ENCODE measurements at places on chromosomes 7 and 10.

- DNase-seq: no peak
These were observed 32.9 kb upstream of the ZC3HAV1L start for GRCh38 chr7:139068544-139069399.

- DNase-seq: no peak
These were observed 78.2 kb downstream of the VPS50 start for GRCh38 chr7:93310346-93310745.

DNA sequence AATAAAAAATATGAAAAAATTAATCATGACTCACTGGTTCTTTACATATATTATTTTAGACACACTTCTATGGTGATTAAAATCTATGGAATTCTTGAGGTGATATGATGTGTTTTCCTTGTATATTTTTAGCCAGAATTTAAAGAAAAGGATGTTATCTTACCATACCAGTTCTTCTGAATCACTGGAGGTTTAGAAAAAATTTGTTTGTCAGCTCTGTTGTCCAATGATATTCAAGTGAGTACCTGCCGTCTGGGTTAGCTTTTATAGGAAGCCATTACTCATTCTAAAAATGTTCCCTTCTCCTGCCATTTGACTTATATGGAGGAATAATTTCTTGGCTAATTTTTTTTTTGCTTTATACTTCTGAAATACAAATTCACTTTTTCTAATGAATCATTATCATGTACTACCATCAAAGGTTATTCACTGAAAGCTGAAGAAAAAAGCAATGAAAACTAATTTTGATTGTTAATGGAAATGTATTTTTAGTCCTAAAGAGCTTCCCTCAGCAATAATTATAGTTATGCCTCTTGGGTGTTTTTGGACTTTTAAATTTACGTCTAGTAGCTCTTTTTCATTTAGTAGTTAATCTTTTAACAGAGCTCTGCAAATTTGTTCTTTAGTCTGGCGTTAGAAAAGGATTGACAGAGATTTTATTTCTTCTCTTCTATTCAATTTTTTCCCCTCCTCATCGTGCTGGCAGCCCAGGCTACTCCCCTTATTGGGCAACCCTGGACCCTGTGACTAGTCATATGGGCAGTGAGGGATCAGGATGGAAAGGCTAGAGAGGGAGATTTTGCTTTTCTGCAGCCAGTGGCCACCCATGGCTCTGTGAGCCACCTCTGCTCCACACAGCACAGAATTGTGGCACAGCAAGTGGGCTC is 434.2 kb downstream of the LRMDA start:
- no peak for DNase-seq

- no peak for DNase-seq
These were observed 428 bp downstream of the ADARB2 start for GRCh38 chr10:1736972-1737221.

GRCh38 chr7:128427289-128427891 is 17.6 kb upstream of the IMPDH1 start:
- DNase-seq: no peak

DNA sequence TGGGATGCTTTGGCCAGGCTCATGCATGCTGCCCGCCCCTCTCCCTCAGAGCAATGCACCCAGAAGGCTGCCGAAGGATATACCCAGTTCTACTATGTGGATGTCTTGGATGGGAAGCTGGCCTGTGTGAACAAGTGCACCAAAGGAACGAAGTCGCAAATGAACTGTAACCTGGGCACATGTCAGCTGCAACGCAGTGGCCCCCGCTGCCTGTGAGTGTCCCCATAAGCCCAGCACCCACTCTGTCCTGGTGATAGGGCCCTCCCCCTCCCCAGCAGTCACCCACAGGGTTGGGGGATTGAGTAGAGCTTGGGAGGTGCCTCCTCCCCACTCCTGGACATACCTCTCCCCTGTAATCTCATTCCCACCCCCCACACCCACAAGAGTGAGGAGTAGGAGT is 7.0 kb upstream of the MUC17 start:
- no peak for DNase-seq

DNA sequence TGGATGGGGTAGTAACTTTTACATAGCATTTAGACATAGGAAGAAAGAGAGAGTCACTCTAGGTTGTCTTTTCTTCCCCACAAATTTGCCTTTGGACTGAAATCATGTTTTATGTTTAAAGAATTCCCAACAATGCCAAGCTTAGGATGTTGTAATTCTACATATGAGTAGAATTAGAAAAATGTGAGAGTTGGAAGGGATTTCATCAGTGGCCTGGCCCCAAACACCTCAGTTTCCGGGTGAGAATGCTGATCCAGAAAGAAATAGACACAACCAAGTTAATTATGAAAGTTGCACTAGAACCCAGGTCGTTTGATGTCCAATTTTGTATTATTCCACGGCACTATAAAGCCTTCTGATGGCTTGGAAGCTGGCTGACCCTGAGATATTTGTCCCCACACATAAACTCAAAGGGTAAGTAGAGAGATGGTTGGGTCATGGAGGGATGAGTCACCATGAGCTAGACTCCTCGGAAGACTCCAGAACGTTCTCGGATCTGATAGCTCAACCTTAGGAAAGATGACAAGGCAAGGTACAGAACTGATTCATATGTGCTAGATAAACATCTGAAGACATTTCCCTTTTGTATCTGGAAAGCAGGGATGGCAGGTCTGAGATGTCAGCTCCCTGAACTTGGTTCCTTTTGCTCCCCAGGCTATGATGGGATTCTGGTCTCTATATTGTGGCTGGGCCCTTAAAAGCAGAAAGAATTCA is 48.8 kb upstream of the SLC35B4 start:
- DNase-seq: no peak

GRCh38 chr7:81887098-81888090 is 117.5 kb upstream of the HGF start:
- no peak for DNase-seq

DNA sequence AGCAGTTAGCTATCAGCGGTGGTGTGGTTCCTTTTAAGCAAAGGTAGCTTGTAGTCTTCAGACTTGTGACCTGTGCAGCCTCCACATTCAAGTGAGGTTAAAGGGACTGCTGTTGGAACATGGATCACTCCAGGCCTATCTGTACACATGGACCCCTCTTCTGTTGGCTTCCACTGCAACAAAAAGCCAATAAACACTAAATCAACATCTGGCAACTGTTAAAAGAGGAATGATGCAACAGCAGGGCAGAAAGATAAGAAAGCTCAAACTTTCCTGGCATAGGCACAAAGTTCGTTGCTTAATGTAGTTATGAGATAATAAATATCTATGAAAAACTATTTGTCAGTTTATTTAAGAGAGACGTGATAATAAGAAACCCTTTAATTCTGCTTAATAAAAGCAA is 4.0 kb upstream of the MINPP1 start:
- DNase-seq: no peak

GRCh38 chr7:100825215-100825671 is 2.1 kb downstream of the EPHB4 start:
- no peak for DNase-seq

All from stimulated activated CD8-positive, alpha-beta memory T cell treated with anti-CD3 and anti-CD28 coated beads, Interleukin-15, amount 100 ng/mL, for 24 hours (primary cell).